ENCODE measurements at places on chromosomes 1 and 21.

- no peak for DNase-seq
Measured at GRCh38 chr1:69172003-69173000, 395.4 kb upstream of the LRRC7 start.

GRCh38 chr1:201344206-201345080, 33.0 kb downstream of the TNNT2 start:
- DNase-seq = no peak

DNA sequence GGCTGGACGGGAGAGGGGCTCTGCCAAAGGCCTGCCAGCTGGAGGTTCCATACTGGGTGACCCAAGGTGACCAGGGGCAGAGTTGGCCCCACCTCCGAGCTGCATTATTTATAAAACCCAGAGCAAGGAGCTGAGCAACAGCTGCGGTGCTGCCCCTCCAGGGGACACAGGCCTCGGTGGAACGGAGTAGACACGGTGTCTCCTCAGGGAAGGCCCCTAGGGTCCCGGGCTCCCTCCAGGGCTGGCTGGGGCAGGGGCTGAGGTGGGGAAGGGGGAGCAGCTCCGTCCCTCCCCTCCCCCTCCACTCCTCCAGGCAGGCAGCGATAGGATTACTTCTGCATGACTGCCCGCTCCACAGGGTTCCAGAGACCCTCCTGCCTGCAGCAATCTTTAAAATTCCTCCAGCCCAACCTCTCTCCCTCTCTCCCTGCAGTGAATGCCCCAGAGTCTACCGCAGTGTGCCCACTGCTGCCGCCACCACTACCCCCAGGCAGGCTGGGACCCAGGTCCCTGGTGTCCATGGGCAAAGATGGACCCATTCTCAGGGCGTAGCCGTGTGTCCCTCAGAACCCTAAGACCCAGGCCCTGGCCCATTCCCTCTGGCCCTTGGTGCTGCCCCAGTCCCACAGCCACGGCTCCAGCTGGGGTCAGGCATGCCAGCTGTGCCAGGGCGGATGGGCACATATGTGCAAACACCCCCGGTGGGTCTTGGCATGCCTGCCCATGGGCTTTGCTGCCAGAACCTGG, 10.8 kb downstream of the AHDC1 start:
- no peak for DNase-seq

DNA sequence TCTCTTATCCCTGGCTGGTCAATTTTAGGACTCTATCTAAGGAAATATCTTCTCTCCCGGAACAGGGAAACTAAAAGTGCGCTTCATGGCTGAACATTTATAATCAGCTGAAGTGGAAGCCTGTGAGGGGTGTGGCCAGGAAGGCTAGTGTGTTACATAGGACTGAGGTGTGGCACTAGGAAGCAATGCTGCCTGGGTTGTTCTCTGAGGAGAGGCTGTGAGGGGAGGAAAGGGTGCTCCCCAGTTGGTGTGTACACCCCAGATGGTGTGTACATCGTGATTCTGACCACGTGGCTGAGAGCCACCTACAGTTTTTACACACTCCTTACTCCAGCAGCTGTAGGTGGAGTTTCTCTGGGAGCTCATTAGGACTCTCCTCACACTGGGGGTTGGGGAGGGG, 16.3 kb downstream of the NTPCR start:
- no peak for DNase-seq

DNA sequence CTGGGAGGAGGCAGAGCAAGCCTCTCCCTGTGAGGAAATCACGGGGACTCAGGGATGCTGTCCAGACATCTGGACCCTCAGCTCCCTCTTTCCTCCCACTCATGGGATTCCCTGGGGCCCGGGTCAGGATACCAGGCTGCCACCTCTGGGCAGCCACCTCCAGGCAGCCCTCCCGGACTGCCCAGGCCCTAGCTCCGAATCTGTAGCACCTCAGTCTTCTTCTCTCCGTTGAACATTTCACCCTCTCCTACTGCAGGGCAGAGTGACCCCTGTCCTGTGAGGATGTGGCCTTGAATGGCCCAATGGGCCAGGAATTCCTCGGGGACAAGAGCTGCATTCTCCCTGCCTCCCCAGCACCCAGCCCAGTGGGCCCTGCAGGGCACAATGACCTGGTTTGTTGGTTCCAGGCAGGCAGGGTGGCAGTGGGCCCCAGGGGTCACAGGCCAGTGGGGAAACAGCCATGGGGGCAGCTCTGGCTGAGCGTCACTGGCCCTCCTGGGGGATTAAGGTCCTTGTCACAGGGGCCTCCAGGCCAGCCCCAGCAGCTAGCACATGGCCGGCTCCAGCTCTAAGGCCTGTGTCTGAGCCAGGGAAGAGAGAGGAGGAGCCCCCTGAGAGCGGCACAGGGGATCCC, 9.5 kb upstream of the TTC34 start:
- no peak for DNase-seq

DNA sequence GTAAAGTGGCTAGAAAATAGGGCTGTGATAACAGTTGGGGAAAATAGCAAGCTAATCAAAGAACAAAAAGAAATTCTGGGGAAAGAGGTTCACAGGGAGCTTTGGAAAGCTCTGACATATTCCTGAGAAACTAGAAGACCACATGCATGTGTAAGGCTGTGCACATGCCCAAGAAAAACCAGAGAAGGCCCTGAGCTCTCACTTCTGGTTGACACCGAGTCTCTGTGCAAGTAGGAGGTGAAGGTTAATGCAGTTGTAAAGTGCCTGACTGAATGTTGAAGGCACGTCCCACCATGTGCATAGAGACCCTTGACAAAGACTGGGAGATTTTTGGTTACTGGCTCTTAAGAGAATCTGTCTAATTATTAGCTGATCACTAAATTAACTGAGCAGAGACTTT, 261.0 kb downstream of the DYRK1A start:
- DNase-seq = no peak

- no peak for DNase-seq
Measured at GRCh38 chr1:43774359-43774758, 67.0 kb downstream of the ST3GAL3 start.

DNA sequence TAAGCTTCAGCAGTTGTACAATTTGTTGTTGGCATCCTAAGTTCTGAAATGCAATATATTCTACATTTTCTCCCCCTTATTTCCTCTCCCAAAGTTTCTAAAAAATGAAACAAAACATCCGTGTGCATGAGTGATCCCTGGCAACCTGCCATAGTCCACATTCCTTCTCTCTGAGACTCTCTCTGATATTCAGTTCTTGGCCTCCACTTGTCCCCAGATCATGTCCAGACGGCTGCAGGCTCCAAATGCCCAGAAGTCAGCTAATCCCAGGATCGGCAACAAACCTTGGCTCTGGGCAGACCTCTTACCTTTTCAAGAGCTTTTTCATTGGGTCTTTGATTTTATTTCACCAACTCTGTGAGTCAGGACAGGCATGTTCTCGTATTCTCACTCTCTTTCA, 187.8 kb downstream of the ETS2 start:
- no peak for DNase-seq

GRCh38 chr1:216883518-216883917, 160.3 kb upstream of the ESRRG start:
- DNase-seq = no peak

GRCh38 chr1:35499652-35500176, 57.5 kb downstream of the KIAA0319L start:
- DNase-seq = no peak

DNA sequence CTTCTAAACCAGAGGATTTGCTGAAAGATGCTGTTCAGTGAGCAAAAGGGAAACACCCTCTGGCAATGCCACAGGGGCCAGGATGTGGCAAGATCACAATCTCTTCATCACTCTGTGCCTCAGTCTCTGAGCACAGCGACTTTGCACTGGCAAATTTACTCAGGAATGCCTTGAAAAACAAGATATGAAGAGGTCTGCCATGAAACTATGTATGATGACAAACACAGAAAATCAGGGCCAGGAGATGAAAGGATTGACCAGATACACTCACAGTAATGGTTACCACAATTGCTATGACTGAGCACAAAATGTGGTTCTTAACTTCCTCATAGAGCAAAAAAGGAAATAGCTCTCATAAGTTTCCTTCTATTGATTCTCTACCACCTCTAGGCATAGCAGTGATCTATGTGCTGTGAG, 5.8 kb downstream of the TTC13 start:
- no peak for DNase-seq

DNA sequence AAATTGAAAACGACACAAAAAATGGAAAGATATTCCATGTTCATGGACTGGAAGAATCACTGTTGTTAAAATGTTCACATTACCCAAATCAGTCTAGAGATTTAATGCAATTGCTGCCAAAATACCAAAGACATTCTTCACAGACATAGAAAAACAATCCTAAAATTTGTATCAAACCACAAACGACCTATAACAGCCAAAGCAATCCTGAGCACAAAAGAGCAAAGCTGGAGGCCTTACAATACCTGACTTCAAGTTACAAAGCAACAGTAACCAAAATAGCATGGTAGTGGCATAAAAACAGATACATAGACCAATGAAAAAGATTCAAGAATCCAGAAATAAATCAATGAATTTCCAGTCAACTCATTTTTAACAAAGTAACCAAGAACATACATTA, 1077.3 kb downstream of the KCNT2 start:
- no peak for DNase-seq

- no peak for DNase-seq
Measured at GRCh38 chr1:109993885-109994284, 9.3 kb downstream of the AHCYL1 start.

- no peak for DNase-seq
Measured at GRCh38 chr1:167145965-167146364, 52.1 kb downstream of the STYXL2 start.

DNA sequence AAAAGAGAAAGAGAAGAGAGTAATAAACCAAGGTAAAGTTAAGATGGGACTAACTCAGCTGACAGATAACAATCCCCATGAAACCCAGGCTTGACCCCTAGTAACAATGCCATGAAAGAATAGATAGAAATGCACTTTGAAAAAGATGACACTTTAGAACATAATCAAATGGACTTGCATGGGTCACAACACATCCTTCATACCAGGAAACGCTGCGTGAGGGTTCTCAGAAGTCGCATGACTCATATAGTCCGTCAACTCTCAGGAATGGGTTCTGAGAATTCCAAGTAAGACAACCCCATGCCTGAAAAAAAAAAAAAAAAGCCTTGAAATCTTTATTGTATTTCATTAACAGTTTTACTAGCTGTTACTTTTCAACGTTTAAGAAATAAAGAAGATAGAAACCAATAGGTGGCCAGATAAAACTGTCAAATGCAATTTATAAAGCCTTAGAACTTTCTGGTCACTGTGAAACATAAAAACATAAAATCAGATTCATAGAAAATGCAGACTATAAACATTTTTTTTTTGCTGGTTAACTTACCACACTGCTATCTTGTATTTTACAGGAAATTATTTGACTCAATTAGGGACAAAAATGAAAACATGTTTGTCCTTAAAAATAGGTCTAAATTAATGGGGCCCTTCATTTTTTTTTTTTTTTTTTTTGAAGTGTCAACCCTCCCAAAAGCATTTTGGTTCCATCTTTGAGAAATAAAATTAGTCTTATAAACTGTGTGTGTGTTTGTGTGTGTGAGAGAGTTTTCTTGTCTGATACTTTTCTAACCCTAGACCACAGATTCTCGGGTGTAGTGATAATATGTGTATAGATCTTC, 202.1 kb downstream of the NCAM2 start:
- no peak for DNase-seq

GRCh38 chr1:96722161-96722922, 758 bp downstream of the PTBP2 start:
- DNase-seq = peak; percentile 33

- no peak for DNase-seq
Measured at GRCh38 chr1:28516518-28516956, 10.7 kb downstream of the RCC1 start.

- DNase-seq = no peak
Measured at GRCh38 chr1:192878249-192878648, 69.4 kb downstream of the RGS2 start.

GRCh38 chr1:200368556-200368955, 41.3 kb downstream of the ZNF281 start:
- DNase-seq = no peak

DNA sequence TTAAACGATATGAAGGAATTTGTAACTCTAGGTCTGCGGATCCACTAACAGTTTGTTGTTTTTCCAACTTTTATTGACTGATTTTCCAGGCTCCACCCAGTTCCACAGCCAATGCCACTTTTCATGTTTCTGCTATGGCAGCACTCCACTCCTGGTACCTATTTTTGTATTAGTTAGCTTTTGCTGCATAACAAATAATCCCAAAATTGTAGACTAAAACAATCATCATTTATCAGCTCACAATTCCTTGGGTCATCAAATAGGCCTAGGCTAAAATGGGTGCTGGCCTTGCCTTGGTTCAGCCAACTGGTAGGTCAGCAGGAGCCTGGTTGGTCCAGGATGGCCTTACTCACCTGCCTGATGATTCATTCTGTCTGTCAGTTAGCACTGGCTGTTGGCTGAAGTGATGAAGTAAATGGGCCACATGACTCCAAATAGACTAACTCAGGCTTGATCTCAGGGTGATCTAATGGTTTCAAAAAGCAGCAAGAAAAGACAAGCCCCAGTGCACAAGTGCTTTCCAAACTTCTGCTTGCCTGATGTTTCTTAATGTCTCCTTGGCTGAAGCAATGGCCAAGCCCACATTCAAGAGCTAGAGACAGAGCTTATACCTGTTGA, 3.2 kb upstream of the C8B start:
- DNase-seq = no peak

- no peak for DNase-seq
Measured at GRCh38 chr1:184906761-184907160, 67.5 kb downstream of the NIBAN1 start.

DNA sequence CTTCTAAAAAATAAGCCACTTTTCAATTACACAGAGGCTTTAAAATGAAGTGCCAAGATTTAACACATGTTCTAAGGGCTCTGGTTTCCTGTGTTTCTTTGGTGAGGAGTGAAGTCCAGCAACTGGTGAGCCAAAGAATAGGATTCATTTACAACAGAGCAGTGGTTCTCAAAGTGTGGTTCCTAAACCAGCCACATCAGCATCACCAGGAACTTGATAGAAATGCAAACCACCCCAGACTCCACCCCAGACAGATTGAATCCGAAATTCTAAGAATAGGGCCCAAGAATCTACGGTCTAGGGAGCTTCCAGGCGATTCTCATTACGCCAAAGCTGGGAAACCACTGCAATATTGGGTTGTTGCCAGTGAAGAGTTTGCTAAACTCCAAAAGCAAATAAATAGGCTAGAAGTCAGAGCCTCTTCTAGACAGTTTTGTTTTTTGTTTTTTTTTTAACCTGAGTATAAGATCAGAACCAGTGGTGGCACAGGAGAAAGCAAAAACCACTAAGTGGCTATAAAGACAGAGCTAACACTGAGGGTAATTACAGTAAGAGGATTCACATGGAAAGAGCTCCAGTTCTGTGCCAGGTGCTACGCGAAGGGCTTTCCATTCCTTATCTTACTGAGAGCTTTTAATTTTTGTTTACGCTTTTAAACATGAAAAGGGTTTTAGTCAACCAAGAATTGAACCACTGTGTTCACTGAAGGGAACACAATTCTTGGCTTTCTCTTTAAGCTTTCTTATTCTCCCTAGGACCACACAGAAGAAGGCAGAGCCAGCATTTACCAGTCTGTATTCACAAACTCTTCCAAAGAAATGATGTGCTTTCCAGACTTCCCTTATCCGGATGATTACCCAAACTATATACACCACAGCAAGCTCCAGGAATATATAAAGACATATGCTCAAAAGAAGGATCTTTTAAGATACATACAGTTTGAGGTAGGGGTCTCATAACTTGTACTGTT, 42.4 kb upstream of the FMO2 start:
- peak; percentile 79 for DNase-seq

GRCh38 chr1:226223786-226224244, 351 bp downstream of the MIXL1 start:
- DNase-seq = peak; percentile 35

GRCh38 chr1:201648066-201648906, 109.4 kb downstream of the NAV1 start:
- peak; percentile 82 for DNase-seq
